ENCODE measurements at places on chromosomes 2 and 18.

- no peak for DNase-seq
Observed at GRCh38 chr2:128365217-128365905, 46.7 kb upstream of the HS6ST1 start.

GRCh38 chr18:56521263-56521662 lies 117.1 kb downstream of the TXNL1 start:
- no peak for DNase-seq

- no peak for DNase-seq
Observed at GRCh38 chr2:126115975-126116374, 540.0 kb upstream of the GYPC start.

DNA sequence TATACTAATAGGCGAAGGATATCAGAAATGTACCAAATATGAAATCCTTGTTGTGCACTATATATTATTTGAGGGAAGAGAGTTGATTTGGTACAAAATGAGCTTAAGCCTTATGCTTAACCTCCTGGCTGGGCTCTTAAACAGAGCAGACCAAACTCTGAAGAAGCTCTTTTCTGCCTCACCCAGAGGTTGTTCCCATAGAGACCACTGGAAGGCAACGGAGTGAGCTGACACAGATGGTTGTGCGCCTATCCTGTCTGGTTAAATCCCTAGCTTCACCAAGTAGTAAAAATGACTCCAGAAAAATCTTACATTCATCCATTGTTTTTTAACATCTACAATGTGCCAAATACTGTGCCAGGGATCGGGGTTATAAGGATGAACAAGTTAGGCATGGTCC lies 55.9 kb upstream of the NOL4 start:
- DNase-seq, result no peak

DNA sequence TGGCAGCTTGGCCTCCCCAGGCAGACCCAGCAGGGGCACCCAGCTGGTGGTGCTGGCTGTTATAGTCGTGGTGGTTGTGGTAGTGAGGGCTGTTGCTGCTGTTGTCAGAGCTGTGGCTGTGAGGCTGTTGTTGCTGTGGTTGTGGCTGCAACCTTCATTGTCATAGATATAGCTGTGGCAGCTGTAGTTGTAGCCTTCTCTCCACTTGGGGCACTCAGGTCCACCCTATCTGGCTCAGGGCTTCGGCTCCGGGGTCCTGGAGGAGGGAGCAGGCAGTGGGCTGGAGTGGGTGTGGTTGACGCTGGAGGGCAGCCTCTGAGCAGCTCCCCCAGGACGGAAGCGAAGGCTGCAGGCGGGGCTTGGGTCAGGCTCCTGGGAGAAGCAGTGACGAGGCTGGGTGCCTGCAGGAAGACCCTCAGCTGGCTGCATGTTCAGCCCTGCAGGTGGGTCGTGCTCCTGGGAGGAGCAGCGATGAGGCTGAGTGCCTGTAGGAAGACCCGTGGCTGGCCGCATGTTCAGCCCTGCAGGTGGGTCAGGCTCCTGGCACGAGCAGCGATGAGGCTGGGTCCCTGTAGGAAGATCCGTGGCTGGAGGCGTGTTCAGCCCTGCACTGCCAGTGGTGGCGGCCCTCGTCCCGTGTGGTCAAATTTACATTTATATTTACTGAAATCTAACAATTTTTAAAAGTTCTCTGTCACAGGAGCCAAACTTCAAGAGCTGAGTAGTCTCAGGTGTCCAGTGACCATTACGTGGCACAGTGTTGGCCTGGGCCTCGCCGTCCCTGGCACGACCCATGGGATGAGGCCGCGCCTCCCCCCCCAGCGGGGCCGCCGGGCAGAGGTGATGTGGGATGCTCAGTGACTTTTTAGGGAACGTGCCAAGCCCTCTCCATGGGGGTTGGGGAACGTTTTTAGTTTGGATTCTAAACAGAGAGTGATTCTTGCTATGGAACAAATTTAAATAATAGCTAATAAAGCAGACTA lies 79.2 kb upstream of the PXDN start:
- no peak for DNase-seq

DNA sequence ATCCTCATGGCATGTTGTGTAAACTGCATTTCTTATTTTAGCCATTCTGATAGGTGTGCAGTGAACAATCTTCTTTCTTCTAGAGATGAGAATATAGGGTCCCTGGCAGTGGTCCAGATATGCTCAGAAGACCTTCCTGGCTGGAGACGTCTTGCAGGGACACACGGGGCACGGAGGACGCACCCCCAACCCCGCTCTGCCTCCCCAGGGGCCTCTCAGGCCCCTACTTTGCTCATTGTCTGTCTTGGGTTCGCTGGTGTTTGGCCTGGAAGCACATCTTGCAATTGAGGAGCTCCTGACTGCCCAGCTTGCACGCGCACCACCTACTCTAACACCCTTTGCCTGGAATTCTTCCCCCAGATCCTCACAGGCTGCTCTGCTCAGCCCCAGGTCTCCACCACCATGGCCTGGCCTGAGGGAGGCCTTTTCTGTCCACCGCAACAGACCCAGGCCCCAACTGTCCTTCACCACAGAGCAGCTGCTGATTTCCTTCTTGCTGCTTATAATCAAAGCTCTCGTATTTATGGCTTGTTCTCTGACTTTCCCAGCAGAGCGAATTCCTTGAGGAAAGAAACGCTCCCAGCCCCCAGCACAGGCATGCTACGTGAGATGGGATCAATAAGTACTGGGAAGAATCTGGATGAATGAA lies 295.9 kb upstream of the HDAC4 start:
- no peak for DNase-seq

DNA sequence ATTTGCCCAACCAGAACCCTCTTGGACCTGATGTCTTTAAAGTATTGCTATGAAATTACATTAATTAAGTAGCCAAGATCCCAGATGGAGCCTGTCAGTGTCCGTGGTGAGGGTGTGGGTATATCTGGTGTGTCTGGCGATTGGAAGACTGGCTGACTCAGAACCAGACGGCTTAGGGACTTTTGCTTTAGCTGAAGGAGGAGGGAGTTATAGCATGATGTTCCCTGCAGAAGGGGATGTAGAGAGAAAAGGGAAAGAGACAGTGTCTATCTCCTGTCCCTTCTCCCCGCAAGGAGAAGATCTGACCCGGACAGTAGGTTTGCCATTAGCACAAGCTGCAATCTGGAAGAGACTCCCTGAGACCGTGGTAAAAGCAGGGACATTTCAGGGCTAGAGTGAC lies 60.6 kb downstream of the POU3F3 start:
- no peak for DNase-seq

- no peak for DNase-seq
Observed at GRCh38 chr2:112812318-112813267, 24.0 kb downstream of the IL1B start.

GRCh38 chr18:74899554-74899953 lies 301.9 kb downstream of the ZNF407 start:
- no peak for DNase-seq

DNA sequence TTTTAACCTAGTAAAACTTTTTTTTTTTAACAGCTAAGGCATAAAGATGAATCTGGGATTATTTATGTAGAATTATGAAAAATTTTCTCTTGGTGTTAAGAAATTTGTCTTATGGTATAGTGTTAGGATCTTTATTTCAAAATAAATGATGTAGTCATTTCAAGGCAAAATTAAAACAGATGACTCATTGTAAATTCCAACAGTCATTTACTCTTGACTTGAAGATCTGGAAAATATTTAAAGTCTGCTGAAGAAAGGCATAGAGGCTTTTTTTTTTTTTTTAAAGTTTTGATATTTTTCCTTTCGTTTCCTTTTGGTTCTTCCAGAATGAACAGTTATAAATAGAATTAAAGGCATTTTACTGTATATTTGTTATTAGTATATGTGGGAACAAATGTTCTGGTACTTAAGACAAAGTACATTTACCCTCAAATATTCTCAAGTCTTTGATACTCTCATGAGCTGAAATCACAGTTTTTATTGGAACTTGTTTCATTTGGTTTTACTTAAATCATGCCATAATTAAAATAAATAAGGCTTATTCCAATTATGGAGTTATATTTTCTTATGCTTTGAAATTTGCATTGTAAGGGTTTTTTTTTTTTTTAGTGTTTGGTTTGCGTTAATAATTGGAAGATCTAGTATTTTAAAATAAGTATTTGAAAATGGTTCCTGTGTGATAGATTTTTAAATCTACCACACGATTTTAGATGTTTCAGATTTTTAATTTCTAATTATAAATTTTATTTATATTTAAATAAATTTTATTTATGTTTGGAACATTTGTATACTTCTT lies 29.9 kb downstream of the GLS start:
- no peak for DNase-seq

- DNase-seq, result no peak
Observed at GRCh38 chr2:105917226-105917625, 172.5 kb downstream of the NCK2 start.

DNA sequence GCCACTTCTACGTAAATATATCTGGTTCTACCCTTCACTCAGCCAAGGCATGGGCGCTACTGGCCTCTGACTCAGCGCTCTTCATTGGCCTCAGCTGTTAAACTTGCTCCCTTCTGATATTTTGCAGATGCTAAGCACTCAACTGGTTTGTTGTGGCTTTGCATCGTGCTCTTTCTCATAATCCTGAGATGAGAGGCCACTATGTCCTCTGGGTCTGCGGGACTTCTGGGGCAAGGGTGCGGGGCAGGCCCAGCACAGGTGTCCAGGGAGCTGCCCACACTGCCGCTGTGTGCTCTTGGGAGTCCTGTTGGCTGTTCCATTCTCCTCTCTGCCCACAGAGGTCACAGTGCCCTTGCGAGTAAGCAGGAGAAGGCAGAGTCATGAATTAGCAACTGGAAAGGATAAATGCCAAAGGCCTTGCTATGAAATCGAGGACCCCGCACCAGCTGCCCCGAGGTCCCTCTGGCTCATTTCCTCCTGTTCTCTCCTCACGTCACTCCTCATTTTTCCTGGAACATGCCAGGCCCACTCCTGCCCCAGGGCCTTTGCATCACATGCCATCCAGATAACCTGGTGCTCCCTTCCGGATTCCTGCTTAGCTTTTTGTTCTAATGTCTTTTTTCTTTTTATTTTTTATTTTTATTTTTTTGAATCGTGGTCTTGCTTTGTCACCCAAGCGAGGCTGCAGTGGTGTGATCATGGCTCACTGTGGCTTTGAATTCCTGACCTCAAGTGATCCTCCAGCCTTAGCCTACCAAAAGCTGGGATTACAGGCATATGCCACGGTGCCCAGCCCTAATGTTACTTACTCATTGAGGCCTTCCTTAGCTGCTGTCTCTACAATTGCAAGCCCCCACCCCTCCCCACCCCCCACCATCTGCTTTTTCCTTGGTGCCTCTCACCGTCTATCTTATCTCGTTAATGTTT lies 34.9 kb upstream of the MAT2A start:
- no peak for DNase-seq

DNA sequence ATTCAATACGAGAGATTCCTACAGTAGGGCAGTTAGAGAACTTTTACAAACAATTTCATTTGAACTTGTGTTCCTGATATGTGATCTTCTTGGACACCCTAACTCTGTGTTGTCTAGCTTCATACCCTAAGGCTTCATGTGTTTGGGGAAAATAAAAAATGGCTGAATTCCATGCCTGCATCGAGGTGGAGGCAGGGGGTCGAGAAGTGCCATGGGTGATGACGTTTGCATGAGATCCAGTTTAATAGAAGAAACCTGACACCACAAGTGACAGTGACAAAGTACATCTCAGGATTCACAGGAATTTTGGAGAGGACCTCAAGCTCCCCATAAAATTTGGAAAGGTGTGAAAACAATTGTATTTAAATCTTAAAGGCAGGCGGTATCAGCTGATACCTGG lies 169.2 kb upstream of the NABP1 start:
- no peak for DNase-seq

DNA sequence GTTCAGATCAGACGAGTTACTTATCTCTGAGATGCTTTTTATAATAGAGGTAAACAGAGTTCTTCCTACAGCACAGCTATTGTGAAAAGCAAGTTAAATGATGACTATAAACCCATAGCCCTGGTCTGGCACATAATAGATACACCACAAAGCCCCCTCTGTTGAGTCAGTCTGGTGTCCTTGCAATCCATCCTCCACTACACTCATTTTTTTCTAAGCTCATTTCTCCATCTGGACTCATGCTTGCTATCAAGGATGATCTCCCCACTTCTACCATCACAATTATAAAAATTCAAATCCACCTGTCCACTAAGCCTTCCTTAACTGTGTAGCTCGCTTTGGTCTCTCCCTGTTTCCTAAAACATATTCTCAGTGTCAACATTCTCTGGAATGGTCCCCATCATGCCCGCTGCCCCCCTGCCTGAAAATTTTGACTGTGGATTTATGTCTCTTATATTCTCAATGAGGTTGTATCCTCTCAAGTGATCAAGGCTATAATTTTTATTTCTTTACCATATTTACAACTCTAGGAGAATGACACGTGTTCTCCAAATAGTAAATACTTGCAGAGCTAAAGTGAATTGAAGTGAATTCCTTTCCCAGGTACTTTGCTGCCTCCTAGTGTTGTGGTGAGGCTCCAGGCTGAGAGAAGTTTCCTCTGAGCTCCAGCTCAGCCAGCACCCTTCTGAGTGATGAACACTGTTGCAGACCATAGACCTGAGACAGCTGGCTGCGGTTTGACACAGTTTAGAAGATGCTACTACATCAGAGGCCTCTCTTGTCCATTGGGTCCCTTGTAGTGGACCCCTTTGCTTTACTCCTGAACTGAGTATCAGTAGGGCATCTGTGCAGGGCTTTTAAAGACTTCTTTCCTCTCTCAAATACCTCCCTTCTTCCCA lies 108.7 kb downstream of the DPP10 start:
- DNase-seq, result no peak

DNA sequence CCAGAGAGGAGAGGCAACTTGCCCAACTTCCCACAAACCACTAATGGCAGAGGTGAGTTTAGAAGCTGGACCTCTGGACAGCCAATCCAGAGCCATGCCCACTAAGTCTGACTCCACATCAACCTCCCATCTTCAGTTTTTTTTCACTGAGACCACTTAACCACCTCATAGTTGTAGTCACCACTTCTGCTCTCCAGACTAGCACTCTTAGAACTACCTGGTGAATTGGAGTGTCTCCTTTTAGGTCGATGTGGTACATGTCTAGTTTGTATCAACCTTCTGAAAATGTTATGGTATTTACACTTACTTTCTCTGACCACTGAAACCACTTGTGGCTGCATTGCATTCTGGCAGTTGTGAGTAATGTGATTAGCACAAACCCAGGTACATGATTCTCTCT lies 743.6 kb upstream of the FANCL start:
- no peak for DNase-seq

DNA sequence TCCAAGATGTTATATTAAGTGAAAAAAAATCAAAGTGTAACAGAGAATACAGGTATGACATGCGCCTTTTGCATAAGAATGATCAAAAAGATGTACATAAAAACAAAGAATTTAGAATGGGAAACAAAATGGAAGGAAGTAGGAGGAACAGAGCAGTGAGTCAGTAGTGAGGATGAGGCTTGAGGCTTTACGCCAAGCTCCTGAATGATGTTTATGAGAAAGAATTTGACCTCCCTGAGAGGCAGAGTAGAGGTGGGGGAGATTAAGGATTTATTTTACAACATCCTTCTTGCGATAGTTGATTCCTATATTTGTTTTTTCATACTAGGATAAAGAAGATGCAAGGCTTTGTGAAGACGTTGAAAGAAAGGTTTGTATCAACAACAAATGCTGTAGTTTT lies 81.4 kb downstream of the DCDC2C start:
- no peak for DNase-seq
